ENCODE measurements at places on chromosomes 6 and 20.

DNA sequence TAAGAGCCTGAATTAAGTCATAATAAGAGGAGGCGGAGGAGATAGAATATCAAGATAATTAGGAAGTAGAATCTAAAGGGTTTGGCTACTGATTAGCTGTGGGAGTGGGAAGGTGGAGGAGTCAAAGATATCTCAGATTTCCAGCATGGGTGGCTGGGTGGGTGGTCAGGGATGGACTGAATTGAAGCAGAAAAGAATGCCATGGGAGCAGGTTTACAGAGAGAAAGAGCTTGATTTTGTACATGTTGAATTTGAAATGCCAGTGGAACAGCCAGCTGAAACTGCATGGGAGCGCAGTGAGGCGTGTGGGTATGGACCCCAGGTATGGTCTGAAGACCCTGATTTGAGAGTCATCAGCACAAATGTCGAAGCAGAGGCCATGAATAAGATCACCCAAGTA is 1.4 kb upstream of the HLA-DMA start:
- DNase-seq = no peak

DNA sequence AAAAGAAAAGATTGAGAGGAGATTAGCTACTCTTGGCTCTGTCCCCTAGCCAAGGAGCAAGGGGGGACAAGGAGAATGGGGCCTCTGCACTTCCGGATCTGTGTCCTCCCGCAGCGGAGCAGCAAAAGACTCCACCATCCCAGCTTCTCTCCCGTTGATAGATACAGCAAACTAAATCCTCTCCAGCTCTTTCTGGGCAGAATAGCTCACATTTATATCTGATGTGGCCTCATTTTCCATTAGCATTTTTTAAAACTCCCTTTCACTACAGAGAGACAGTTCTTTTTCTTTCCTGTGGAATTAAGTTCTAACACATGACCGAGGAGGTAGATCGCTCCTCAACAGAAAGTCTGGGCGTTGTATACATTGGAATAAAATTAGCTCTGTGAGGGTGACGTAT is 260.9 kb upstream of the SOX4 start:
- DNase-seq = no peak

DNA sequence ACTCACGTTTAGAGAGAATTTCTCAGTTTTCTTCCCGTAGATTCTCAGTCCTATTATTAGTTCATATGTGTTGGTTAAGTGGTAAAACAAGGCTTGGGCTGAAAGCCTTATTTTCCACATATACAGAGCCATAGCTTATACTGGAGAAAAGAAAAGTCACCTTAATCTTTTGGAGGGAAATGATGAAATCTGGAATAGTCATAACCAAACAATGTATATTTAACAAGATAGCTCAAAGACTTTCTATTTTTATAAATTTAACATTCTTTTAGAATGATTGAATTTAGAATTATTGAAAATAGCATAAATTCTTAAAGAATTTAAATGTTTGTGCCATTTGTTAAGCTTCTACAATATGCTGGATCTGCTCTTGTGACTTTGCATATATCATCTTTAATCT is 85.8 kb downstream of the CDKAL1 start:
- DNase-seq = no peak

DNA sequence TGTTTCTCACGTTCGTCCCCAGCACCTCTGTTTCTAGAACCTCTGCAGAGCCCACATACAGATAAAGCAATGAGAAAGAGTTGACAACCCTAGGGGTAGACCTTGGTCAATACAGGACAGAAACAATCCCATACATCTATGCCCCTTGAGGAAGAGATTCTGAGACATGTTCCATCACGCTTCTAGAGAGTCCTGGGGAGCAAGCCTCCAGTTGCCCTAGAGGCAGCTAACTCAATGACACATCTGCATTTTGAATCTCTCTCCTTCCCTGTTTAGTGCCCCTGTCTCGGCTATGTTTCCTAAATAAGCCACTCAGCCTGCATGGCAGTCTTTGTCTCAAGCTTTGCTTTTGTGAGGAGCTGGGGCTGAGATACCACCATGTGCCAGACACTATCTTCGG is 435.3 kb downstream of the CD83 start:
- no peak for DNase-seq

GRCh38 chr20:34683667-34684066 is 6.8 kb upstream of the PIGU start:
- no peak for DNase-seq

GRCh38 chr6:119890470-119890869 is 540.9 kb upstream of the MAN1A1 start:
- no peak for DNase-seq

DNA sequence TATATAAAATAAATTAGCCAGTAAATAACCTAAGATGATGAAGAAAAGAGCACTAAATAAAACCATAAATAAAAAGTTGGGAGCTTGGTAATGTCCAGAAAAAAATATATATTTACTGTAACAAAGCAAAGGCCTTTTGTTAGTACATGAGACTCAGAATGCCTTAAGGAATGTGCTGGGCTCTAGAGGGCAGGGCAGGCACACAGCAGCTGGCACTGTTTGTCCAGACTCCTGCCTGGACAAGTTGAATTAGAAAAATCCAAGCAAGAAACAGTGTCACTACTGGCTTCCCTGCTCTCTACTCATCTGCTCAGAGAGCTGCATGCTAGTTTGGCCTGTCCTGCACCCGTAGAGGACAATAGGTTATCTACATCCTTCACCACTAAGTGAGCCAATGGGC is 8.8 kb downstream of the DEFB129 start:
- no peak for DNase-seq

- DNase-seq = no peak
Observed at GRCh38 chr6:137167702-137168377, 5.6 kb downstream of the IL22RA2 start.

- no peak for DNase-seq
Observed at GRCh38 chr6:32566957-32567356, 22.7 kb downstream of the HLA-DRB1 start.

DNA sequence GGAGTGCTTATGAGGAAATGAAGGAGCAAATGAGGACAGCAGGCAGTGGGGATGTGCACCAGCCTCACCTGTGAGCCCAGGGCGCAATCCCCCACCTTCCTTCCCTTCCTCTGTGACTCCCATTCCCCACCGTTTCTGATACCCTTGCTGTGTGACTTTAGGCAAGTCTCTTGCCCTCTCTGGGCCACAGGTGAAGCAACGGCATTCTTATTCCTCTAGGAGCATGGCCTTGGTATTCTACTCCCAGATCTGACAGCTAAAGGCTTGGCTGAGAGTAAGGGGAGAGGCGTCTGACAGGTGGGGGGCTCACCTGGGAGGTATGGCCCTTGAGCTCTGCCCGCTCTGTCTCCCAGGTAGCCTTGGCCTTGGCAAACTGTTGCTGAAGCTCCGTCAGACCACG is 30.9 kb upstream of the DSN1 start:
- DNase-seq = no peak

Measured in stimulated activated CD4-positive, alpha-beta T cell treated with anti-CD3 and anti-CD28 coated beads, Interleukin-1b, Interleukin-23, amount 100 ng/mL, for 1 hour (primary cell).